A549 treated with CpdA at 1 μM for 4 hours (cell line): ENCODE measurements at places on chromosomes 5 and 9. TPM values are rescaled to one million over a fixed set of nuclear protein-coding genes. Genes with fewer than 3 reads are reported as not detected.

The KLF4 gene
- total RNA-seq: 12.2 to 19.3 TPM (median 13.4 TPM) in 5 replicates

The PTGDS gene
- 0.35 to 0.71 TPM (median 0.39 TPM) in 3 of 5 replicates, not detected in the others for total RNA-seq

The LCN1 gene
- total RNA-seq: not detected in 5 replicates

The STPG3 gene
- not detected in 5 replicates for total RNA-seq

The MELK gene
- total RNA-seq: 68.4 to 84.9 TPM (median 73.9 TPM) in 5 replicates

The BTNL8 gene
- not detected in 5 replicates for total RNA-seq

The CTSL gene
- total RNA-seq: 898 to 1,037 TPM (median 949 TPM) in 5 replicates

The ARHGEF28 gene
- total RNA-seq: 13.3 to 16.6 TPM (median 14.9 TPM) in 5 replicates

The ITK gene
- total RNA-seq: 0.08 to 0.19 TPM in 2 of 5 replicates, not detected in the others

The PDE6A gene
- total RNA-seq: 0.08 to 0.26 TPM (median 0.12 TPM) in 5 replicates

The TNC gene
- 0.83 to 1.3 TPM (median 1.1 TPM) in 5 replicates for total RNA-seq

The ARID3C gene
- 0.15 to 0.33 TPM (median 0.23 TPM) in 4 of 5 replicates, not detected in the other for total RNA-seq

The PCDHB8 gene
- total RNA-seq: 0.24 to 0.42 TPM (median 0.37 TPM) in 5 replicates

The ARRDC3 gene
- 9.4 to 21.2 TPM (median 14.8 TPM) in 5 replicates for total RNA-seq

The NR4A3 gene
- total RNA-seq: 2.0 to 3.0 TPM (median 2.6 TPM) in 5 replicates

The SPATA31C1 gene
- total RNA-seq: not detected in 5 replicates

The AFAP1L1 gene
- total RNA-seq: 4.4 to 6.3 TPM (median 5.5 TPM) in 5 replicates

The IL6ST gene
- 34.7 to 84.5 TPM (median 46.6 TPM) in 5 replicates for total RNA-seq
